Left lobe of liver (tissue), 2 donors: ENCODE measurements at places on chromosomes 1 and 21.

GRCh38 chr21:45699251-45699942, 55.9 kb downstream of the PCBP3 start:
- no peak for DNase-seq

- DNase-seq = no peak
These were observed 1.1 kb upstream of the GRHL3 start for GRCh38 chr1:24317956-24318614.

GRCh38 chr1:65469126-65469888, 48.8 kb downstream of the LEPR start:
- DNase-seq = no peak

DNA sequence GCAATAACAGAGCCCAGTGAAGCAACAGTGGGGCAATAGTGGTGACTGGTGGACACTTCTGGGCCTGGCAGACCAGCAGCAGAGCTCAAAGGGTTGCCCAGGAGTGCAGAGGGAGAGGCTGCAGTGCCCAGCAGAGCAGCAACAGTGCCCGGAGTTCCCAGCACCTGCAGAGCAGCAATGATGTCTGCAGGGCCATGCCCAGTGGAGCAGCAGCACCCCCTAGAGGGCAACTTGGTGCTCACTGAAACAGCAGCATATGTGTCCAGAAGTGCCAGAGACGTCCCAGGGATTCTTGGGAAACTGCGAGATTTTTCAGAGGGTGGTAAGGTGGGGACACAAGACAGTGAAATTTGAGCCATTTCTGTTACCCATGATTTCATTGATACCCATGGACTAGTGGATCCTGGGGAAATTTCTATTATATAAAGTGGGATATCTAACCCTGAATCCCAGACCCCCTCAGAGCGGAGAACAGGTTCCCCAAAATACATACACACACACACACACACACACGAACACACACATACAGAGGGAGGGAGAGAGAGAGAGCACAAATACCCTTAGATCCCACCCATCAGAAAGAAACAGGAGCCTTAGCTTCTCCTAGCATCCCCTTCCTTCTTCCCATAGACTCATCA, 156.9 kb upstream of the GJB5 start:
- peak; percentile 79 for DNase-seq

GRCh38 chr1:207304710-207305488, 16.6 kb upstream of the CD55 start:
- no peak for DNase-seq

DNA sequence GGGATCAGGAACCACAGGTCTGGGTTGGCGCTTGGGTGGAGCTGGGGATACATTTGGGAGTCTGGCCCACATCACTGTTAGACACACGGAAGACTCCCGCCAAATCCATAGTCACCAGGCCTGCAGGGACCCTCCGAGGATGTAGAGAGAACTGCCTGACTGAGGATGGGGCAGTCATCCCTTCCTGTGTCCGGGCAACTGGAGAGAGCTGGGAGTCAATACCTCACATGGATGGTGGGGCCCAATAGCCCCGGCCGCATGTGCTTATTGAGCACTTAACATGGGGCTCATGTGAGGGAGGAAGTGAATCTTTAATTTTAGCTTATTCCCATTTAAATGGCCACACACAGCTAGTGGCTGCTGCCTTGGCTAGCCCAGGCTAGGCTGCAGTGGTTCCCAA, 124.5 kb downstream of the TLR5 start:
- no peak for DNase-seq

DNA sequence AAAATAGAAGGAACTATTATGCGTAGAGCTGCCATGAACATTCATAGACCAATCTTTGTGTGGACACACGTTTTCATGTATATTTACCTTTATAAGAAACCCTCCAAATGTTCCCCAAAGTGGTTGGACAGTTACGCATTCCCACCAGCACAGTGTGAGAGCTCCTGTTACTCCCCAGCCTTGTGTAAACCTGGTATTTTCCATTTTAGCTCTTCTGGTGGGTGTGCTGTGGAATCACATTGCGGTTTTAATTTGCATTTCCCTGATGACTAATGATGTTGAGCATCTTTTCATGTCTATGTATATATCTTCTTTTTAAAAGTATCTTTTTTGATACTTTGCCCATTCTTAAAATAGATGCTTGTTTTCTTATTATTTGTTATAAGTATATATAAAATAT, 3.2 kb upstream of the UBASH3A start:
- no peak for DNase-seq

DNA sequence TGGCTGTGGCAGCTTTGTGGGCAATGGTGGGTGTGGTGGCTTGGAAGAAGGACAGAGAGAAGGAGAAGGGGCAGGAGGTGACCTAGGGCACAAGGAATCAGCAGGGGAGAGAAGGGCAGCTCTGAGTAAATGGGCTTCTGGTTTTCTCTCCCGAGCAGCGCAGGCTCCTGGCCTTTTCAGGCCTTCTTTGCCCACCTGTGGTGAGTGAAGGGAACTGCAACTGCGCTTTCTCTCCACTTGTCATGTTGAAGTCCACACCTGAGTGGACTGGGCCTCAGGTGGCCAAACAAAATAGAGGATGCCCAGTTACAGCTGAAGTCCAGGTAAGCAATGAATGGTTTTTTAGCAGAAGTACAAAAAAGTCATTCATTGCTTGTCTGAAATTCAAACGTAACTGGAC, 29.4 kb upstream of the KCNA10 start:
- DNase-seq = no peak

DNA sequence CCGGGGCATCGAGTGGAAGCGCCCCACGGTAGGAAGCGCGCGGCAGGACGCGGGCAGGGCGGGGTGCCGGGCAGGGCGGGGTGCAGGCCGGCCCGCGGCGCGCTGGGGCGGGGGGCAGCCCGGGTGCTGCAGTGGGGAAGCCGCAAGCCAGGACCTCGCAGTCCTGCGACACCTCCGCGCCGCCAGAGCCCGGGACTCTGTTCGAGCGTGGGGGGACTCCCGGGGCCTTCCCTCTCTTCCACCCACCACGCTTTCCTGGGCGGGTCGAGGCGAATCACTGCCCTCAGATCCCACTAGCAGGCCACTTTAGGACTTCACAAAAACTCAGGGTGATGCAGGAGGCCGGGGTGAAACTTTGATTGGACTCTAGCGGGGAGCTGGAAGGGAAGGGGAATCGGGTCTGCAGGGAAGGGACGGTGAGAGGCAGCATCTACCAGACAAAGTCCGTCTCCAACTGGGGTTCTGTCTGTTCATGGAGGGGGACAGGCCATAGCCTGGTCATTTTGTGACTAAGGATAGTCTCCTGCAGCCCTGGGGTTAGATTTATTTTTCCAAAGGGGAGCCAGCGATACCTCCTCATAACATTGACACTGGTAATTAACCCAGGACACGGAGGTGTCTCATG, 623 bp downstream of the CAPN2 start:
- DNase-seq = no peak

DNA sequence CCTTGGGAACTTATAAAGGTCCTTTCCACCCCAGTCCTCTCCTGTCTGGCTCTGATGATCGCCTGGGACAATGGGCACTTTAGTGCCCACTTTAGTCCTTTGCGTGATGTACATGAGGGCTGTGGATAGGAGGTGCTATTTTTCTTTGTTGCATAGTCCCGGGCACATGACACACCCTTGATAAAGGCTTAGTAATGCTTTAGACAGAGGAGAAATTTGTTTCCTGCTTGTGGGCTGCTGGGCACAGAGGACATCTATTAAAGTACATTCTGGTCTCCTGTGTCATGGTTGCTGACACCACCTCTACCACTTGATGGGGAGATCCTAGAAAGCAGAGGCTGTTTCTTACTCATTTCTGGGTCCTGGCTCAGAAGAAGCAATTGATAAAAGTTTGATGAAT, 5.4 kb upstream of the KNCN start:
- DNase-seq = no peak

GRCh38 chr1:42739753-42740700, at the start of gene CLDN19:
CLDN19 (minus strand) TSS chr1:42740236; CDS start chr1:42740063, 173 bp downstream.
- no peak for DNase-seq

DNA sequence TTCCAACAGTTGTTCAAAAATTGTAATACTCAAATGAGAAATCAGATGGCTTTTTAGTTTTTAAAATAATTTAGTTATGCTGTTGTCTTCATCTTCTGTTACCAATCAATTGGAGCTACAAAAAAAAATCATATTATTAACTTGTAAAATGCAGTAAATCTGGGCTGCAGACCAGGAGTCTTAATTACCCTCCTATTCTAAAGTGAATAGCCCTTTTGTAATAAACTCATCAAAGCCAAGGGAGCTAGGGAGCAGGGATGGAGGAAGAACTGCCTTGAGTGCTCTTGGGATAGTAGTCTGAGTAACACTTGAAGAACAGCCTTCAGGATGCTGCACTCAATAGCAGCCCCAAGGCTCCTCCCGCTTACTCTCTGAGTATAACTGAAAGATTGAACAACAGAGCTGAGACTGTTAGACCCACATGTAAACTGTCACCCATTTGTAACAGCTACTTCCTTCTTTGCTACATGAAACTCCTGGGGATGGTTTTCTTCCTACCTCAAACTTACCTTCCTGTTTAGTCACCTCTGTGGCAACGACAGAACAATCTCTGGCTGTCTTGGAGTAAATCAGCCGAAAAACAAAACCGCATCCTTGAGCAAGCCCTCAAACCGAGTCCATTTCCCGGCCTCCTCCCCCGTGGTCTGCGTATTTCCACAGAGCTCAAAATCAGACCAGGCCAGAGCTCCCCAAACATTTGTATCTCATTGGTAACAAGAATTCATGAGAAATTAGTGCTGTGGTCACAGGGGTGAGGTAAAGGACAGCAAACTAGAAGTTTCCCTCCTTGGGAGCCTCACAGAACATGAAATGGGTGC, 55.9 kb downstream of the CD58 start:
- no peak for DNase-seq

GRCh38 chr21:19700476-19700875, 1296.9 kb upstream of the TMPRSS15 start:
- no peak for DNase-seq

- no peak for DNase-seq
These were observed 796.3 kb downstream of the BRINP3 start for GRCh38 chr1:189681252-189681919.

DNA sequence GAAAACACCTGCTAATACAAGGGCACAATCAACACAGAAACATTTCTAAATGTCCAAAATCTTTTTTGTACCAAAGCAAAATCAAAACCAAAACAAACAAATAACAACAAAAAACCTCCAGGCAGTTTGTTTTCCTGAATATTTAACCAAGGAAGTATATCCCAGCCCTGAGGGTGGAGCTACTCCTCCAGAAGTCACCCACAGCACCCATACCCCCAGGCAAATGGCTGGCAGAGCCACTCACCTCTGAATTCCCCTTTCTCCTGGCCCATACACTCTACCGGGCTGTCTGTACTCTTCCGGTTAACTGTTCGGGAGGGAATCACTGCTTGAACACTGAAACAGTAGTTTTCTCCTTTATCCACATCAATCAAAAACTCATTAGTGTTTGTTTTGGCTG, 9.5 kb downstream of the F3 start:
- no peak for DNase-seq

DNA sequence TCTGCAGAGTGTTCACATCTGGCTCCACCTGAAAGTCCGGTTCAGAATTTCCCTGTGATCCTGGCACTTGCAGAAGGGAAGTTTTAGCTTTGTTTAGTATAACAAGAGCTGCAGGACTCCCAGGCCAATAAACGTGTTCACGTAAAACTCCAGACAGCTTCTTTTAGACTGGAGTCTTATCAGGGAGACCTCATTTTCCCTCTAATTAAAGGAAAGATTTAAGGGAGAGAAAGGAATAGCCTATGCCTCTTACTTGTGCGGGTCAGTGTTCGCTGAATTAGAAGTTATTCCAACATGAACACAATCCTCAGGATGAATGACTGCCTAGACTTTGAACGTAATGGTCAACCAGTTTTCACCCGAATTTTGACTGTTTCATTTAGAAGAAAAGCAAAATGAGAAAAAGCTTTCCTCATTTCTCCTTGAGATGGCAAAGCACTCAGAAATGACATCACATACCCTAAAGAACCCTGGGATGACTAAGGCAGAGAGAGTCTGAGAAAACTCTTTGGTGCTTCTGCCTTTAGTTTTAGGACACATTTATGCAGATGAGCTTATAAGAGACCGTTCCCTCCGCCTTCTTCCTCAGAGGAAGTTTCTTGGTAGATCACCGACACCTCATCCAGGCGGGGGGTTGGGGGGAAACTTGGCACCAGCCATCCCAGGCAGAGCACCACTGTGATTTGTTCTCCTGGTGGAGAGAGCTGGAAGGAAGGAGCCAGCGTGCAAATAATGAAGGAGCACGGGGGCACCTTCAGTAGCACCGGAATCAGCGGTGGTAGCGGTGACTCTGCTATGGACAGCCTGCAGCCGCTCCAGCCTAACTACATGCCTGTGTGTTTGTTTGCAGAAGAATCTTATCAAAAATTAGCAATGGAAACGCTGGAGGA, 202.1 kb upstream of the SGIP1 start:
- peak; percentile 69 for DNase-seq

DNA sequence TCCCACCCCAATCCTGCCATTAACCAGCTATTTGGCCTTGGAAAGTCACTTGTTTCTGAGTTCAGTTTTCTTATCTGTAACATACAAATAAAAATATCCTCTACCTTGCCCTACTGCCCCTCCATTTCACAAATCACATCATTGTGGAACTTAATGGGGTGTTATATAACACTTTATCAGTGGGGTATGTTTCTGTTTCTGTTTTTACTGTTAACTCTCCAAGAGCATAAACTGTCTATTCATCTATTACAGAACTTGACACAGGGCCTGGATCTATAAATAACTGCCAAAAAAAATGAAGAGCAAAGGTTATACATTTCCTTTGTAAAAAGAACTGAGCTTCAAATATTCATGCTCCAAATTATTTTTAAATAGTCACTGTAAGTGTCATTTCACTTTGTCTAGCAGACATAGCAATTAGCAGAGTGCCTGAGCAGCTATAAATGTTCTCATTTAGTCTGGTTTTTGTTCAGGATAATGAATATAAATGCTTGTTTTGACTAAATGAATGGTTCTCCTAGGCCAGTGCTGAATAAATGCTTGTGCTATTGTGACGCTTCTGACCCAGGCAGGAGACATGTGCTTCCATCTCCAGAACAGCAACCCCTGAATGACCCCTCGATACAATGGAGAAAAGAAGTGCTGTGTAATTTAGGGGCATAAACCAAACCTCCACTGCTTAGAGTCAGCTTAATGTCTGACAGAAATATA, 7.4 kb downstream of the PIGM start:
- no peak for DNase-seq

- DNase-seq = no peak
These were observed 17.0 kb downstream of the KLHDC8A start for GRCh38 chr1:205339717-205340116.

DNA sequence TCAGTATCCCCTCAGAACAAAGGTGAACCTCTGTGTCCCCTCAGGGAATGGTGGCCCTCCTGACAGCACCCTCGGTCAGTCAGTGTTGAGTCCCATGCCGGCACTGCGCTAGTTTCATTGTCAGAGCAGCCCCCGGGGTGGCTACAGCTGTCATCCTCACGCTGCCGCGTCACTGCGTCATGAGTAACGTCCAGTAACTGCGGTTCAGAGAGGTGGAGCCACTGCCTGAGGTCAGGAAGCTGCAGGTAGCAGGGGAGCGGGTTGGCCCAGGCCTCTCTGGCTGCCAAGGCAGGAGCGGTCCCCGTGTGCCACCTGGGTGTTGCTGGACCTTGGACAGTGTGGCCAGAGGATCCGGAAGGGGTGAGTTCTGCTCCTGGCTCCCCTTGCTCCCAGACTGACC, 20.2 kb upstream of the WNT4 start:
- DNase-seq = no peak
